IMR-90 (cell line): ENCODE measurements at places on chromosomes 16 and 17. TPM values are rescaled to one million over a fixed set of nuclear protein-coding genes. Genes with fewer than 3 reads are reported as not detected.

The CA7 gene
- not detected in 2 replicates for total RNA-seq

The PRR11 gene
- 8.6 and 19.7 TPM in 2 replicates for total RNA-seq

DNA sequence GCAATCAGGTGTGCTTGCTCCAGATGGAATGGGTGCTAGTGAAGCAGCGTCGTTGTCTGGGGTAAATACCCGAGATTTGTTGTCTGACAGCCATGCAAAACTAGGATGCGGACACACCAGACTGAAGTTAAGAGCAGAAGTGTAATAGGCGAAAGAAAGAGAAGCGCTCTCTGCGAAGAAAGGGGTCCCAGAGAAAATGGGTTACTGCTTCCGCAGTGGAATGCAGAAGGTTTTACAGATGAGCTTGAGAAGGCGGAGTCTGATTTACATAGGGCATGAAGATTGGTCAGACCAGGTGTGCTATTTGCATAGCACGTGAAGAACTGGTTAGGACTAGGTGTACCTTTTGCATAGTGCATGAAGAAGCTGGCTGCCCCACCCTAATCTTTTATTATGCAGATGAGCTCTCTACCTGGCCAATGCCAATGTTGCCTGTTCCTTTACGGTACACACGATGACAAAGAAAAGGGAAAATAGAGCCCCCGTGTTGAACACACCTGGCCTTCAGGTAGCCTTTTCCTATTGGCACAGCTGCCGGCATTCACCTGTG lies 32.0 kb upstream of the SNN start:
- H3K27me3 ChIP-seq = no peaks in the 10 kb centered on the region
- H3K4me3 ChIP-seq = no peak overlapping the region
- H3K27ac ChIP-seq = no peak overlapping the region
- peaks cover 32% of the 10 kb centered on the region for H3K4me1 ChIP-seq
- no peak for DNase-seq
- H3K36me3 ChIP-seq = no peaks in the 10 kb centered on the region

DNA sequence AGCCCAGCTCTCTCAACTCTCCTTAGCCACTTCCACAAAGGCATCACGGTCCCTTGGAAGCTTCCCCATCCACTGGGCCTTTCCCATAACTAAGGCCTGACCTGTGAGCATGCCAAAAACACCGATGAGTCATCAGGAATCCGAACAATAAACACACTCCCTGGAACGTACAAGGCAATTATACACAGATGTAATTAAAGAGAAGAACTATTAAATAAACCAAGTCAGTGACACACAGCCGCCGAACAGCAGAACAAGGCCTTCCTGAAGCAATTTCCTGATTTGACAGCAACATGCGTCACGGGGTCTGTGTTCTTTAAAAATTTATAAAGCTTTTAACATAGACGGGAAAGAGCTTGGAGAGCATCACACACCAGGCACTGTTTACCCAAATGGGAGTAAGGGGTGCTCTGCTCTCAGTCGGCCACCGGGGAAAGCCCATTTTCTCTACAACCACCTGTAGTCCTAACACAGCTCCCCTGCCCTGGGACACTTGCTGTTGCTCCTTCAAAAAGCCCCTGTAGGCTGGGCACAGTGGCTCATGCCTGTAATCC lies 29.4 kb downstream of the COG7 start:
- peaks cover 6% of the 10 kb centered on the region for H3K36me3 ChIP-seq
- no peaks in the 10 kb centered on the region for H3K27me3 ChIP-seq
- DNase-seq = peak; percentile 99
- no peak overlapping the region for H3K4me3 ChIP-seq
- peaks cover 24% of the 10 kb centered on the region for H3K4me1 ChIP-seq
- H3K27ac ChIP-seq = peak overlapping the region; percentile 73

- H3K27me3 ChIP-seq = no peaks in the 10 kb centered on the region
- H3K27ac ChIP-seq = no peak overlapping the region
- H3K4me3 ChIP-seq = no peak overlapping the region
- peaks cover 16% of the 10 kb centered on the region for H3K36me3 ChIP-seq
Measured at GRCh38 chr17:32335687-32336086, 6.3 kb downstream of the C17orf75 start.

DNA sequence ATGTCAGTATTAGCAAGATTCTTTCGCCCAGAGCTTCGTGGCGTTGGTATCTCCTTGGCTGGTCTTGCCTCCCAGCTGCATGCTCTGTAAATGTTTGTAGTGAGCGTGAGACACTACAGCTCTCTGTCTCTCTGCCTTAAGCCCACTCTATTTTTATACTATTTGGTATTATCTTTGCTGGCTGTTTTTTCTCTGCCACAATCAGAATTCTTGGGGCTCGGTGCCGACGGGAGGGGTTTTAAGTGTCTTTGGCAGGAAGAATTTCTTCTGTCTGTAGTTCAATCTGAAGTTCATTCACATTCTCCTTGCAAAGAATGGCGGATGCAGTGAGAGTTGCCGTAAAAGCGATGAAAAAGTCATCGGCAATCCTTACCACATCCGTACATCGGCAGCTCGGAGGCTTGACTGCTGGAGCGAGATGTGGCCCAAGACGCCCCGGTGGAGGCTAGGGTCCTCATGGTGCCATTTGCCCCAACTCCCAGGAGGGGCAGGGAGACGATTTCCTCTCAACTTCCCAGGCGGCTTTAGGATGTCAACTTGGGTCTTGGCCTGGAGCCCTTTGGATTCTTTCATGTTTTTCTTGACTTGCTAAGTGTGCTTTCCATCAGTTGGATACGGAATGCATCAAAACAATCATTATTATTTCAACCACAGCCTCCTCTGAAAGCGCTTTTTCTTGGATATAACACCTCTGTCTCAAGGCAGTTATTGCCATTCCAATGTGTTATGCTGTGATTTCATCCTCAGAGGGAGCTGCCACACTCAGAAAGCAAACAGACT lies 132.3 kb upstream of the SDK2 start:
- no peaks in the 10 kb centered on the region for H3K27me3 ChIP-seq
- no peak overlapping the region for H3K4me3 ChIP-seq
- no peaks in the 10 kb centered on the region for H3K4me1 ChIP-seq

DNA sequence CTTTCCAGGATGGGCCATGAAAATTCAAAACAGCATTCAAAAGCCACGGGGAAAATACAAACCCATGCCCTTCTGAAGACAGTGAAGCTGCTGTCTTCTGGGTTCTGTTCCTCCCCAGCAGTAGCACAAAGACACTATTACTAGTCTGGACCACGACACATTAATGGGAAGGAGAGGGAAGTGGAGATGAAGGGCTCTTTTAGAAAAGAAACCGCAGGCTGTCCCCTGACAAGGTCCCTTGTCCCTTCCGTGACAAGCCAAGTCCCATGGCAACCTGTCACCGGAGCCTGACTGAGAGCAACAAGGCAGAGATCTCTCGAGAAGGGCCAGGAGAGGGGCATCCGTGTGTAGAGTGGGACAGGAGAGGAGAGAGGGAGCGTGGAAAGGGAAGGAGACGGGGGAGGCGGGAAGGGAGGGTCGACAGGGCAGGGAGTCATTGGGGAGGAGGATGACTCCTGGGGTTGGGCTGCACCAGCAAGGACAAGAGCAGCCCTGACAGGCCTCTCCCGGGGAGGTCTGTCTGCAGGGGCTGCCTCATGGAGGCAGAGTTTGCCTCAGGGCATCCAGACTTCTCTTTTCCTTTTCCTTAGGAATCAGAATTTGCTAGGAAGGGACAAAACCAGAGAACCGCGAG lies 436.2 kb downstream of the SLC39A11 start:
- no peaks in the 10 kb centered on the region for H3K36me3 ChIP-seq
- no peaks in the 10 kb centered on the region for H3K4me1 ChIP-seq
- no peak overlapping the region for H3K4me3 ChIP-seq
- no peak overlapping the region for H3K27ac ChIP-seq
- H3K27me3 ChIP-seq = no peaks in the 10 kb centered on the region

The TAT gene
- total RNA-seq = not detected in 2 replicates

GRCh38 chr17:4853208-4853671 lies 20.1 kb downstream of the MINK1 start:
- H3K4me3 ChIP-seq = no peak overlapping the region
- H3K4me1 ChIP-seq = peaks cover 24% of the 10 kb centered on the region
- DNase-seq = no peak
- no peak overlapping the region for H3K27ac ChIP-seq

DNA sequence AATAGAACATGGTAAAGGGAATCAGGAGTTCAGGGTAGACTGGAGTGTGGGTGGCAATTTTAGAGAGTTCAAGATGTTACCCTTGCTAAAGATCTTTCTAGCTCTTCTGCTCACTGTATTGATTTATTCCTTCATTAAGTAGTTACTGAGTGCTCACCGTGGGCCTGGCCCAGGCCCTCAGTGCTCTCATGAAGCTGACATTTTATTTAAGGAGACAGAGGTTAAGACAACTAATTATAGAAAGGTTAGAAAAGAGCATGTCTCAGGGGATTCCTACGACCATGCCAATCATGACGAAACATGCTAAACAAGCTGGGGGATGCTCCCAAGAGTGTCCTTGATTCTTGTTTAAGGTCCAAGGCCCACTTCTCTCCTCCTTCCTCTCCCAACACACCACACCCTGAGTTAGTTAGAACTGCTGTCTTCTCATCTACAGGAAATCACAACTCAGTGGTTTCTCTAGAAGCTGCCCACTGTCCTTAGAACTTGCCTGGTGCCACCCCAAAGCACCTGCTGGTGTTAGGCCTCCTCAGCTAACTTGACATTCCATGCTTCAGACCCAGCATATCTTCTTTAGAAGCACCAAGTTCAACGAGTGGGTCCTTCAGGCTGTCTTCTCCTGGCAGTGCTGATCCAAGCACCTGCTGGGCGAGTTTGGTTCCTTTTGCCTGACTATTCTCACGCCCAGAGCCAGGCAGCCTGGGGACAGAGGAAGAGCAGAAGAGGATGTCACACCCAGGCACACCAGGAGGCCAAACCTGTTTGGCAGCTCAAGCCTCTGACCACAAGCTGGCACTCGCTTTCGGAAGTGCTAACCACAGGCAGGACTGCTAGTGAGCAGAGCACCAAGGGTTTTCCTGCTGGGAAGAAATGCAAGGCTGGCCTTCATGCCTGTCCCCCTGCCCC lies 79.0 kb downstream of the GAS7 start:
- DNase-seq = no peak
- H3K4me1 ChIP-seq = peaks cover 27% of the 10 kb centered on the region
- H3K27me3 ChIP-seq = no peaks in the 10 kb centered on the region
- H3K36me3 ChIP-seq = no peaks in the 10 kb centered on the region

DNA sequence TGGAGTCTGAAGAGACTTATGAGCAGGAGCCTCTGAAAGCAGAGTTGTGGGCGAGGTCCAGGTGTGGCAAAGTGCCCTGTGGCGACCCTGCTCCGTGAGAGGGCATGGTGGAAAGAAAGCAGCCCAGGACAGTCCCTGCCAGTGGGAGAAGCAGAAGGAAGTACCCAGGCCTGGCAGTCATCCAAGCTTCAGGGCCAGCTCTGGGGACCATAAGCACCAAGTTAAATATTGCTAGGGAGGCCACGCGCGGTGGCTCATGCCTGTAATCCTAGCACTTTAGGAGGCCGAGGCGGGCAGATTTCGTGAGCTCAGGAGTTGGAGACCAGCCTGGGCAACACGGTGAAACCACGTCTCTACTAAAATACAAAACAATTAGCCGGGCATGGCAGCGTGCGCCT lies 4.9 kb upstream of the ASGR1 start:
- H3K27me3 ChIP-seq = no peaks in the 10 kb centered on the region
- H3K36me3 ChIP-seq = peaks cover 8% of the 10 kb centered on the region
- no peak overlapping the region for H3K27ac ChIP-seq
- H3K4me1 ChIP-seq = no peaks in the 10 kb centered on the region

GRCh38 chr16:54970016-54970415 lies 39.4 kb downstream of the IRX5 start:
- no peaks in the 10 kb centered on the region for H3K36me3 ChIP-seq
- no peak overlapping the region for H3K27ac ChIP-seq
- no peaks in the 10 kb centered on the region for H3K27me3 ChIP-seq
- H3K4me3 ChIP-seq = no peak overlapping the region
- DNase-seq = no peak

- H3K36me3 ChIP-seq = no peaks in the 10 kb centered on the region
- H3K4me1 ChIP-seq = no peaks in the 10 kb centered on the region
- DNase-seq = no peak
- no peak overlapping the region for H3K4me3 ChIP-seq
- no peak overlapping the region for H3K27ac ChIP-seq
Measured at GRCh38 chr16:9322769-9323168, 231.3 kb downstream of the HAPSTR1 start.

DNA sequence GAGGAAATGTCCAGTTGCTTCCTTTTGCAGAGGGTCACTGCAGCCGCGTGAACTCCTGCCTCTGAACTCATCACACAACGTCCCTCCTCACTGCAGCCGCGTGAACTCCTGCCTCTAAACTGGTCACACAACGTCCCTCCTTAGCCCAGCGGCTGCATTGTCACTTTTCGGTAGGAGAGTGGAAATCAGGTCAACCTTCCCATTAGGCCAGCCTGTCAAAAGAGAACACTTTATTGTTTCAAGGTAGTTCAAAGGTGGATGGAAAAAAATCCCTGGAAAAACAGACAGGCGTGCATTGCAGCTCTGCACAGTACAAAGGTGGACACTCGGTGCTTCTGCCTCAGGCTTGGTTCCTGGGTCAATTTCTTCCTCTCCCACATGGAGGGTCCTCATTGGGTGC lies 280.2 kb downstream of the FOXL1 start:
- H3K27ac ChIP-seq = no peak overlapping the region
- H3K36me3 ChIP-seq = no peaks in the 10 kb centered on the region
- no peaks in the 10 kb centered on the region; the same call in 1 of the 2 replicates for H3K27me3 ChIP-seq
- no peak overlapping the region for H3K4me3 ChIP-seq

The ENO3 gene
- 1.4 TPM in 2 replicates for total RNA-seq

GRCh38 chr16:74183601-74184360 lies 112.8 kb upstream of the PSMD7 start:
- H3K4me3 ChIP-seq = no peak overlapping the region
- no peak for DNase-seq
- H3K27me3 ChIP-seq = no peaks in the 10 kb centered on the region
- no peaks in the 10 kb centered on the region; the same call in 1 of the 2 replicates for H3K4me1 ChIP-seq

DNA sequence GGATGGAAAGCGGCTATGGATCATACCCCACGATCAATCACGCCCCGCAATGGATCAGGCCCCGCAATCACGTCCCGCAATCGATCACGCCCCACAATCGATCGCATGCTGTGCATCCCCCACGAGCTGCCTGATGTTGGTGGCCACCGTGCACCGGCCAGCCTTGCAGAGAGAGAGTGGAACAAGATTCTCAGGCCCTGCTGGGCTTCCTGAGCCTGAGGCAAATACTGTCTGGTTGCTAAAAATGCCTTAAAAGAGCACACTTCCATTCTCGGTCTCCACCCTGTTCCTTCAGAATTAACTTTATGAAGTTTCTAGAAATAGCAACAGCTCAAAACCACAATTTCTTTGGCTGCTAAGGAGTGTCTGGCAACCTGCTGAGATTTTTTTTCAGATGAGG lies 81.5 kb downstream of the VPS53 start:
- peaks cover 12% of the 10 kb centered on the region for H3K36me3 ChIP-seq
- no peaks in the 10 kb centered on the region; the same call in 1 of the 2 replicates for H3K4me1 ChIP-seq
- no peak for DNase-seq
- H3K4me3 ChIP-seq = no peak overlapping the region
- H3K27ac ChIP-seq = no peak overlapping the region

The CRHR1 gene
- not detected in 2 replicates for total RNA-seq

GRCh38 chr16:23842137-23842600 lies 6.4 kb downstream of the PRKCB start:
- no peak overlapping the region for H3K27ac ChIP-seq
- no peak for DNase-seq
- peaks cover 7% of the 10 kb centered on the region for H3K27me3 ChIP-seq
- H3K36me3 ChIP-seq = no peaks in the 10 kb centered on the region
- no peak overlapping the region for H3K4me3 ChIP-seq
